ENCODE measurements at places on chromosomes 1 and 21.

DNA sequence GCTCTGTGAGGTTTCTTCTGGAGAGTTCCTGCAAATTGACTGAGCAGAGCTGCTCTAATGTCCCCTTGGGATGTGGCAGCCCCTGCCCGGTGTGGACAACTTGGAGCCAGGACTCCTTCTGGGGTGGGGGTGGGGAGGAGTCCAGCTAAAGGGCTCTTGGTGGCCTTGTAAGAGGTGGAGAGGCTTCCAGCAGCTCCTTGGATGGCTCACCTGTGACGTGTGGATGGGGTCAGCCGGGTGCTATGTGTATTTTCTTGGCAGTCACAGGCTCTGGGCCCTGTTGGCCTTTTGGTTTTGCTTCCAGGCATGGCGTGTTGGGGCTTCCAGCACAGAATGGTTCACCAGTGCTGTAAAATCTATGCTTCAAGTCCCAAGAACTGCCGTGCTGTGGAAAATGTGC, 38.2 kb downstream of the TRAPPC10 start:
- DNase-seq: no peak

GRCh38 chr1:60895701-60896100, 186.7 kb upstream of the NFIA start:
- no peak for DNase-seq

GRCh38 chr1:115419571-115419970, 81.5 kb upstream of the NGF start:
- no peak for DNase-seq

- no peak for DNase-seq
Measured at GRCh38 chr1:29672416-29673227, 436.3 kb downstream of the PTPRU start.

DNA sequence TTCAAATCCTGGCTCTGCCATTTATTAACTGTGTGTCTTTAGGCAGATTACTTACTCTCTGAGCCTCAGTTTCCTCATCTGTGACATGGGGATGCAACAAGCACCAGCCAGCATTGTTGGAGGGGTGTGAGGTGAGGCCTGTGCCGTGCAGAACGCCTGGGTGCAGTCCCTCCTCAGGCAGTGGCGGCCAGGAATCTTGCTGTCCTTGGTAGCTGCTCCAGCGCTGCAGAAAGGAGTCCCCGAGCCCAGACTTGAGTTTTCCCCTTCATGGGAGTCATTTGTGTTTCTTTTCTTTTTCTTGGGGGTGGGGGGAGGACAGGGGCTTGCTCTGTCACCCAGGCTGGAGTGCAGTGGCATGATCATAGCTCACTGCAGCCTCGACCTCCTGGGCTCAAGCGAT, 46.6 kb downstream of the DISP3 start:
- no peak for DNase-seq

DNA sequence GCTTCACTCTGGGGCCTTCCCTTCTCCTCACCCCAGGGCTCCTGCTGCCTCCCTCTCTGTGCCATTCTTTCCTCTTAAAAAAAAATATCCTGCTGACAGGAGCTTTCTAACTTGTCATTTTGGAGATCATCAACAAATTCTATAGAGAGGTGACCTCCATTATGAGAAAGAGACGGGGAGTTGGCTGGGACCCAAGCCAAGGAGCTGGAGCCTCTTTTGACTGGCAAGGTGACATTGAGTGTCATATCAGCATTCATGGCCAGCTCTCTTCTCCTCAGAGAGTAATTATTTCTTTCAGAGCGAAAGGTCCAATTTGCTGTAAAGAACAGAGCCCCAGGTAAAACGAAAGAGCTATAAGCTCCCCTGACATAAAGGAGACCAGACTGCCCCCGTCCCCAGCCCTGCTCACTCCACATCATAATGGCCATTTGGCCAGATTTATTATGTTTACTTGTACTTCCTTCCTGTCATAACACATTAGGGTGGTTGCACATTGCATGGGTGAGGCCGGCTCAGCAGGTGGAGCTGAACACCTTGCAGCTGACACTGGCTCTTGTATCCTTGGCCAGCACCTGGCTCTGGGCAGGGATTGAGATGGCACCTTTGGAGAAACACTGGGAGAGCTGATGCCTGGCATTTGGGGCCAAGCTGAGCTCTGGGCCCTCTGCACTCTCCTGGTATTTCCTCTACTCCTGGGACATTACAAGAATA, 404.0 kb upstream of the VAMP3 start:
- DNase-seq: no peak

DNA sequence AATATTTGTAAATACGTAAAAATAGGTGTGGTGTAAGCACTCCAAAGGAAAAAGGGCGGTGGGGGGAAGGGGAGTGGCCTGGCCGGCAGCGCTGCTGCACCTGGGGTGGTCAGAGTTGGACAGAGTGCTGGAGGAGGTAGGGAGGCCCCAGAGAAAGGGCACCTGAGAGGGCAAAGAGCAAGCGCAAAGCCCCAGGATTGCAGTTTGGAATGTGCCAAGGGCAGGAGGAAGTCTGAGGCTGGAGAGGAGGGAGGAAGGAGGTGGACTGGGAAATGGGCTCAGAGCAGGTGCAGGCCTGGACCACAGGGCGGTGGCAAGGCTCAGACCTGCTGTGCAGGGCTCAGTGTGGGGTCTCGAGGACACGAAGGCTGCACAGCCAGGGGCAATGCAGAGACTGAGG, 30.6 kb downstream of the LDLRAP1 start:
- DNase-seq: no peak

DNA sequence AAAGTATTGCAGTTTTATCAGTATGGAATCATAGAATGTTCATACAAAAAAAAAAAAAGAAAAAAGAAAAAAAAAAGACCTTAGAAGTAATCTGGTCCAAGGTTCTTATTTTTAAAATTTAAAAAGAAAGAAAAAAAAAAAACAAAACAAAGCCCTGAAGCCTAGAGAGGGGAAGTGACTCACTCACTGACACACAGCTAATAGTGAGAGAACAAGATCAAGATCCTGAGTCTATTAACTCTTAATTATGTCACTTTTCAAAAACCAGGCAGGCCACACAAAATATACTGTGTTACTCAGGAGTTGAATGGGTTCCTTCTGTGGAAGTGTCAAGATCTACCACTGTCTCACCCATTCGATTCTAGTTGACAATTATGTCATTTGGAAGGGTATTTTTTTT, 433.9 kb upstream of the DAB1 start:
- DNase-seq: no peak

- DNase-seq: no peak
Measured at GRCh38 chr1:76635784-76636183, 231.5 kb upstream of the ST6GALNAC5 start.

GRCh38 chr1:248858891-248859889, at the start of gene ZNF692:
Gene ZNF692, minus strand, starts transcription at chr1:248859085. Its CDS starts 776 bp downstream, at chr1:248858309.
- DNase-seq: peak; percentile 99

GRCh38 chr1:182599339-182599738, 4.8 kb downstream of the RGS16 start:
- peak; percentile 64 for DNase-seq

- no peak for DNase-seq
Measured at GRCh38 chr1:86450847-86451246, 17.9 kb upstream of the CLCA1 start.

DNA sequence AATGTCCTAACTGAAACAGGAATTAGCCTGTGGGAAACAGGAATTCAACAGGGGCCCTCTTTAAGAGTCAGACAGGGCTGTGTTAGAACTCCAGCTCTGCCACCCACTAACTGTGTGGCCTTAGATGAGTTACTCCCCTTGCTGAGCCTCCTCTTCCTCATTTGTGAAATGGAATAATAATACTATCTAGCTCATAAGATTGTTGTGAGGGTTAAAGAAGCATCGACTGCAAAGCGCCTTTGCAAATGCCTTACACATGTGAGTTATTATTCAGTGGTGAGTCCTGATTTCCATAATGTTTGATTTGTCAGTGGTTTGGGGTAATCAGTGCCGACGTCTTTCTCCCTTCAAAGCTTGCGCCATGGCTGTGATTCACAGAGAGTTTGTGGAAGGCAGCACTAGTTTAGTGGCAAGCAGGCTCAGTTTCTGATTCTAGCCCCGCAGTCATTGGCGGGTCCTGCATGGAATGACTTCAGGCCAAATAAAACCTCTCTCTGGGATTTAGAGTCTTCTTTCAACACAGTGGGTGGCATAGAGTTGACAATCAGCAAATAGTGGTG, 388.5 kb downstream of the PLPP3 start:
- DNase-seq: no peak

- no peak for DNase-seq
Measured at GRCh38 chr1:28141685-28142084, 34.8 kb downstream of the PTAFR start.

GRCh38 chr1:27318596-27318995, 3.4 kb upstream of the TMEM222 start:
- DNase-seq: no peak

GRCh38 chr1:40838980-40839942, 22.9 kb downstream of the CITED4 start:
- no peak for DNase-seq

DNA sequence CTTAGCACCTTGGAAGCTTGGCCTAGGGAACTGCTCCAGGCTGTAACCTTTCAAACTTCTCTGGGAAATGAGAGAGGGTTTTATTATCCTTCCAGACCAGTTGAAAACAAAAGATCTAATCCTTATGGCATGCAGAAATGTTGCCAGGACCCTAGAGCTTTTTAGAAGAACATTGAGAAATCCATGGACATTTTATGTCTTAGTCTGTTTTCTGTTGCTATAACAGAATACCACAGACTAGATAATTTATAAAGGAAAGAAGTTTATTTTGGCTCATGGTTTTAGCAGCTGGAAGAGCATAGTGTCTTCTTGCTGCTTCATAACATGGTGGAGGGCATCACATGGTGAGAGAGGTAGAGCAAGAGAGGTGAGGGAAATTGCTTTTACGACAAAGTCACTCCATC, 25.8 kb downstream of the OSBPL9 start:
- DNase-seq: no peak

DNA sequence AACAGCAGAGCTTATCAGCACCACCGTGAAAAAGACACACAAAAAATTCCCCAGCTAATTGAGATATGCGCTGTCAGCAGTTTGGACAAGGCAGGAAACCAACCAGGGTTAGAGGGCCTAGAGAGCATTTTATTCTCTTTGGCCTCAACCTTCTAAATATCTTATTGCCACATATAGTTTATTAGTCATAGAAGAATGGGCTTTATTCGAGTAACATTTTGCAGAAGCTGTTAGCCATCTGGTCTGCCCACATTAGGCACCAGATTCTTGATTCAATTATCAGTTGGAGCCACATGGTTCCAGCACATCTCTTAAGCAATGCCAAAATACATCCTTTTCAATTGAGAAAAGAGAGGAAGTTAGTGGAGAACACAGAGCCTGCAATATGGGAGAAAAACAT, 109.9 kb upstream of the CXADR start:
- DNase-seq: no peak

GRCh38 chr1:147072482-147073432, 99.5 kb downstream of the PRKAB2 start:
- peak; percentile 65 for DNase-seq

- DNase-seq: no peak
Measured at GRCh38 chr1:32208891-32209328, at the start of gene DCDC2B. Gene DCDC2B, plus strand, starts transcription at chr1:32209089. Its CDS starts 5 bp downstream, at chr1:32209094.

GRCh38 chr1:237542525-237543418, 347.9 kb downstream of the ZP4 start:
- no peak for DNase-seq

DNA sequence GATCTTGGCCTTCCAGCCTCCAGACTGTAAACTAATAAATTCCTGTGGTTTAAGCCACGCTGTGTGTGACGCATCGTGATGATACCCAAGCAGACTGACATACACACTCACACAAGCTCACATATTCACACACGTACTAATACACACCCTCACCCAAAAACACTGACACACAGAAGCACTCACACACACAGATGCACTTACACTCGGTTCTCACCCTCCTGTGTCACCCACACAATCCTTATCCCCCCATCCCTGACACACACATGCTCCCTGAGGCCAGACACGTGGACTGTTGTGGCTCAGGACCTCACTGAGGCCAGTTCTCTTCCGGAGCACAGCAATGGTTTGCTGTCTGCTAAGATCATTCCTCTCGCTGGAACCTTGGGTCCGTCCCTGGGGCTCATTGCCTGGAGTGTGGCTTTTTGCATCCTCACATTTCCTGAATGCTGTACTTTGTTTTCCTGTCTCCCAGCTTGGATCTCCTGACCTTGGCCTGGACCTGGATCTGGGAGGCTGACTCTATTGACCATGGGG, 76.9 kb upstream of the LYST start:
- no peak for DNase-seq

GRCh38 chr21:22710721-22711120, 1712.5 kb downstream of the NCAM2 start:
- no peak for DNase-seq

GRCh38 chr1:73948055-73948454, 249.9 kb downstream of the LRRIQ3 start:
- no peak for DNase-seq

DNA sequence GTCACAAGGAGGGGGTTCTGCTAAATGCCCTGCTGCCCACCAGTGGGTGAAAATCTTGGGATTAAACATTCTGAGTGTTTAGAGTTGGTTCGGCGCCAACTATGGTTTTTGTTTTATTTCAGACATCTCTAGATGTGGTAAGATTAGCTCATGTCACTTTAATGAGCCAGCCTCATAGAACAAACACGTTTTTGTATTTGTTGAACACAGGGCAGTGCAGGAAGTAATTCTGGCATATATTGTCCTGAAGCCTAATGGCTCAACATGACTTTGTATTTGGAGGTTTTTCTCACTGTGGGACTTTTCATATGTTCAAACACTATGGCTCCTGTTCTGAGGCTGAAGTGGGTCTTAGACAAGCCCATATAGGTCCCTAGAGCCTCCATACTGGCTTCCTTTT, 107.8 kb downstream of the NGF start:
- no peak for DNase-seq

GRCh38 chr1:183289051-183289496, 103.0 kb downstream of the LAMC2 start:
- no peak for DNase-seq

DNA sequence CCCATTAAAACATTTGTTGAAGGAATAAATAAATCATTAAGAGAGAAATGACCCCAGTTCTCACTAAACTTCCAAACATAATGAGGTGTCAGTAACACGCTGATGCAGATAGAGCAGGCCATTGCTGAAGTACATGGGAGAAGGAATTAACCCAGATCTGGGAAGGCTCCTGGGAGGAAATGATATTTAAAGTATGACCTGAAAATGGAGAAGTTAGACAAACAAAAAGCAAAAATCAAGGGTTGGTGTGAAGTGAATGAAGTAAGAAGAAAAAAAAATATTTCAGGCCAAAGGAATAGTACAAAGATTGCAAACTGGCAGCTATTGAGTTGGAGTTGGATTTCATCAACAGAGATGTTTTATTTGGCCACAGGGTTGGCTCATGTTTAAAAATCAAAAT, 71.4 kb downstream of the RGS2 start:
- DNase-seq: no peak

DNA sequence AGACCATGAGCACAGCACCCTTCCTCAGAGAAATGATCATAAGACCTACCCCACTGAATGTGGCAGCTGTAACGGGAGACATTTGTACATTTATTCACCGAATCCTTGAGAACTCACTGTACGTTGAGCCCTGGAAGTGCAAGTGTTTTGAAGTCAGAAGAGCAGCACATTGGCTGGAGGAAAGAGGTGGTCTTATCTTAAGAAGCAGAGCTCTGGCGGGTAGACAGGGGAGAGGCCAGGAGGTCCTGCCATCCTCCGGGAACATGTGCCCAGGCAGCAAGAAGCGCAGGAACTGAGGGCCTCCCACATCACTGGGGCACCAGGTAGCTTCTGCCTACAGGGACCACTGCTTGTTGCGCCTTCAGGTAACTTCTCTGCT, 169.2 kb upstream of the IRF2BP2 start:
- no peak for DNase-seq

GRCh38 chr1:14844923-14845617, 246.6 kb downstream of the KAZN start:
- no peak for DNase-seq
